ENCODE measurements at places on chromosomes 3 and 15. TPM values are rescaled to one million over a fixed set of nuclear protein-coding genes. Genes with fewer than 3 reads are reported as not detected.

The GOLGA6L9 gene
- total RNA-seq, result 4.3 TPM

GRCh38 chr15:84750583-84751092 is 2.2 kb downstream of the ZNF592 start:
- H3K36me3 ChIP-seq, result no peaks in the 10 kb centered on the region
- H3K4me3 ChIP-seq, result no peak overlapping the region
- peaks cover 4% of the 10 kb centered on the region for H3K4me1 ChIP-seq
- no peak for DNase-seq

GRCh38 chr3:119044593-119044992 is 9.9 kb upstream of the IGSF11 start:
- no peaks in the 10 kb centered on the region for H3K36me3 ChIP-seq
- no peak overlapping the region for H3K27ac ChIP-seq
- no peak for DNase-seq
- no peak overlapping the region for H3K4me3 ChIP-seq
- H3K4me1 ChIP-seq, result no peaks in the 10 kb centered on the region

- no peak for DNase-seq
- no peak overlapping the region for H3K27ac ChIP-seq
- H3K4me1 ChIP-seq, result no peaks in the 10 kb centered on the region
- no peaks in the 10 kb centered on the region for H3K36me3 ChIP-seq
- H3K4me3 ChIP-seq, result no peak overlapping the region
These were observed 15.2 kb upstream of the MME start for GRCh38 chr3:155064920-155065319.

GRCh38 chr3:178480795-178481194 is 55.4 kb upstream of the KCNMB2 start:
- DNase-seq, result no peak
- no peak overlapping the region for H3K4me3 ChIP-seq
- no peaks in the 10 kb centered on the region for H3K36me3 ChIP-seq
- no peak overlapping the region for H3K27ac ChIP-seq
- no peaks in the 10 kb centered on the region for H3K27me3 ChIP-seq
